ENCODE measurements at places on chromosomes 1 and 21.

GRCh38 chr1:160776178-160776577, 19.8 kb upstream of the LY9 start:
- DNase-seq: no peak

DNA sequence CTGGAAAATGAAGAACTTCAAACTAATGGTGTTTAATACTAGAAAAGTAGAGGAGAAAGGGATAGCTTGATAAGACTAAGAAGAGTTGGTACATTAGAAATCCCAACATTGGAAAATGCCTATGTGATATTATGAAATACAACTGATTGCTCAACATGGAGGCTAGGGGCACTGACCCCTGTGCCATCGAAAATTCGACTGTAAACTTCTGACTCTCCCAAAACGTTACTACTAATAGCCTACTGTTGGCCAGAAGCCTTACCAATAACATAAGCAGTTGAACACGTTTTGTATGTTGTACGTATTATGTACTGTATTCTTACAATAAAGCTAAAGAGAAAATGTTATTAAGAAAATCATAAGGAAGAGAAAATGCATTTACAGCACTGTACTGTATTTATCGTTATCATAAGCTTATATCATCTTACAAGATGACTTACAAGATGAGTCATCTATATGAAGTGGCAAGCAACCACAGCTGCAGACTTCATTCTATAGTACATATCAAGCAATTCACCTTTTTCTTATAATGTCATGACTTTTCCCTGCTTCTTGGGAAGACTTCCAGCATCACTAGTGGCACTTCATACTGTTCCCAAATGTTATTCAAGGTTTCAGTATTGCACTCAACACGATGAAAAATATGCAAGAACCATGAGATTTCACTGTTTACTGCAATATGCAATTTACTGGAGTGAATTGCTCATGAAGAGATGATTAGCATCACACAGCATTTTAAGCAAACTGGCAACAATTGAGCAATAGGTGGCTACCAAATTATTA, 12.9 kb upstream of the CTSK start:
- DNase-seq: no peak

- DNase-seq: no peak
Measured at GRCh38 chr1:86062453-86062852, 94.1 kb downstream of the COL24A1 start.

DNA sequence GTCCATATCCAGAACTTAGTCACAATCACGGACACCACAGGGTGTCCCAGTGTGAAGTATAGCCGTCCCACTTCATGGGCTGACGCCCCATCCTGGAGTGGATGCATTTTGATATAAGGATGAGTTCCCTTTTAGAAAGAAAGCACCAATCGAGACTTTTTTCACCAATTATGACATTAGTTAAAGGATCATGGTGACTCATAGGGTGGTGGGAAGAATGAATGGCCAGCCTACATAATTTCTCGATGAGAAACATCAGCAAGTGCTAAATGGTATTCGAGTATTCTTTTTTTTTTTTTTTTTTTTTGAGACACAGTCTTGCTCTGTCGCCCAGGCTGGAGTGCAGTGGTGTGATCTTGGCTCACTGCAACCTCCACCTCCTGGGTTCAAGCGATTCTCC, 38.5 kb upstream of the USP1 start:
- DNase-seq: no peak

DNA sequence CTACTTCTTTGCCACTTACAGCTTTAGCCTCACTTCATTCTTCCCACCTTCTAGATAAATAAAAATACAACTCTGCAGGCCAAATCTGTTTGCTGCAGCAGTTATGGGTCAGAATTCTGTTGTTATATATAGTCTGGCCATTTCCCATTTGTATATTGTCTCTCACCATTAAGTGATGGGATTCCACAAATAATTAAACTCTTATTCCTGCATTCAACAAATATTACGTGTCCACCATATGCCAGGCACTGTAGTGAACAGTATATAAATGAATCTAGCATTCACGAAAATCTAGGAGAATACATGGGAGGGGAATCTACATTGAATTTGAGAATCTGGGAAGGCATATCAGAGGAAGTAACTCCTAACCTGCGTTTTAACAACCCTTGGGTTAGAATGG, 5.7 kb upstream of the GLRX2 start:
- no peak for DNase-seq

GRCh38 chr1:9375912-9376311, 83.2 kb downstream of the SPSB1 start:
- no peak for DNase-seq

GRCh38 chr1:118115567-118116295, 69.3 kb downstream of the SPAG17 start:
- no peak for DNase-seq

GRCh38 chr1:14323568-14324247, 274.8 kb upstream of the KAZN start:
- DNase-seq: no peak

DNA sequence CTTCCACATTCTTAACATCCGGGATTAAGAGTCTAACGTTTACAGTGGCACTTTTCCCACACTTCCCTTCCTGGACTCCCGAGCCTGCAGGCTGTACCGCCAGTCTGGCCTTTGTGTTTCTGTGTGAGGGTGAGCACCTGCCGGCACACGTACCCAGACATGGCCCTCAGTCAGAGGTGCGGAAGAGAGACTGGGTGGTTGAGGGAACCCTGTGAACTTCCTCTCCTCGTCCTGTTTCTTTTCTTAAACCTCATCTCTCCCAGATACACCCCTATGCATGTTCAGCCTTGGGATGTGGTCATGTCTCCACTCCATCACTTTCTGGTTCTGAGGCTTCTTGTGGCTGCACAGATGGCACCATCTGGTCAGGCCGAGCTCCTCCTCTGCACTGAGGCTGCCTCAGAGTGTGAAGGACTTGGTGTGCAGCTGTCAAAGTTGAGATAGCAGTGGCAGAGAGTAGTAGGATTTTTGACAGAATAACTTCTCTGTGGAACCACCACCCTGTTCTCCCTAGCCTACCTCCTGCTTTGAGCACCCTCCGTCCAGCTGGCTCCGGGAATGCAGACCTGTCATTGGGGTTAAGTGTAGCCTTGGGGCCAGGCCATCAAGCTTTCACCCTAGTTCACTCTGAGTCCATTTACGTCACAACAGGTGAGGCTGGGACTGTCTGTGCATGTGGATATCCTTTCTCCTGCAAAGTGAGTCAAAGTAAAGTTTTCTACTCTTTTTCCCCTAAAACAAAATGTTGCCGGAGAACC, 31.4 kb downstream of the VASH2 start:
- no peak for DNase-seq

DNA sequence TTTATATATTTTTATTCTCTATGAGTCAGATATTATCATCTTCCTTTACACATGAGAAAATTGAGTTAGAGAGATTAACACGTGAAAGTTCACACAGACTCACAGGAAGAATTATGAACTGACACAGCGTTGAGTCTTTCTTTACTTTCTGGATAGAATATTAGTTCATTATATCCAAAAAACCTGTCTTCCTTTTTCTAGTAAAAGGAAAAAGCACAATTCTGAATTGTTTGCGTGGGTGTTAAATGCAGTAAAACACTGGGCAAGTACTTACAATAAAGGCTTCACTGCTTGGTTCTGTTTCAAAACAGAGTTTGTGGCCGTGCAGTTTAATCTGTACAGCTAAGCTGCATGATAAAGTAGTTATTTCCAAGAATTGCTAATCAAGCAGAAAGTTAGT, 10.8 kb downstream of the MAGI3 start:
- DNase-seq: no peak

DNA sequence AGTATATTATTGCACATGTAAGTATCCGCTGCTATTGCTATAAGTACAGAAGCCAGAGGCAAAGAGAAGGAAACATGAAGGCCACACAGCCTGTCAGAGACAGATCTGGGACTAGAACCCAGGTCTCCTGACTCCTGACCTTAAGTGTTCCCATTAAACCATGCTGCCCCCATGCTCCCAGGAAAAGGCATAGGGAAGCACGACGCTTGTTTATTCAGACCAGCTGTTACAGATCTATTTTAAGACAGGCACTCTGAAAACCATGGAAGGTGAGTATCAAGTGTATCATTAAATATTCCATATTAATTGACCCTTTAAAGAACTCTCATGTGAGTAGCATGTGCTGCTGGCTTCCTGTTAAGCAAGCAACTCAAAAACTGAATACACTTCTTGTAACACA, 11.4 kb downstream of the VAV3 start:
- no peak for DNase-seq

DNA sequence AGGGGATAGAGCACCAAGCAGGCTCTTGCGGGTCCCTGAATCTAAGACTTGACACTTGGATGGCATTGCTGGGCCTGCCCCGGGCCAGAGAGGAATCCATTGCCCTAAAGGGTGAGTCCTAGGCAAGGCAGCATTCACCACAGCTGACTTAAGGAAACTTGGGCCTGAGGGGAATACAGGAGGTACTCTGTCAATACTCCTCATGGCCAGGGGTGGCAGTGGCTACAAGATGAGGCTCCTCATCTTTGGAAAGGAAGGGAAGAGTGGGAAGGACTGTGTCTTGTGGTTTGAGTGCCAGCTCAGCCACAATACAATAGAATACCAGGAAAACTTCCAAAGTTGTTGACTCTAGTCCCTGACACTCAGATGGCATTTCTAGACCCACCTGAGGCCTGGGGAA, 5.1 kb downstream of the KRTAP22-1 start:
- no peak for DNase-seq

DNA sequence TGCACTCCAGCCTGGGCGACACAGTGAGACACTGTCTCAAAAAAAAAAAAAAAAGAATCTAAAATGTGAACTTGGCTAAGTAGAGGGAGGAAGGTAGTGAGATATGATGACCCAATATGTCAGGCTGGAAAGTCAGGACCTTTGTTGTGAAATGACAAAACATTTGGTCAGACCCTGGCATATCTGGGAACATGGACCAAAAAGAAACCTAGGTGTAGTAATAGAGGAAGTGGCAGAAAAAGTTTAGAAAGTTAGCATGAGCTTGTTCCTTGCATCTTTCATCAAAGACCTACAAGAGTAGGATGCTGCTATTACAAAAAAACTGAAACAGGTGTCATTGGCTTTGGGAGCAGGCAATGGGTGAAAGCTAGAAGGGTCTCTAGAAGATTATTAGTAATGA, 7.3 kb upstream of the S100A3 start:
- no peak for DNase-seq

DNA sequence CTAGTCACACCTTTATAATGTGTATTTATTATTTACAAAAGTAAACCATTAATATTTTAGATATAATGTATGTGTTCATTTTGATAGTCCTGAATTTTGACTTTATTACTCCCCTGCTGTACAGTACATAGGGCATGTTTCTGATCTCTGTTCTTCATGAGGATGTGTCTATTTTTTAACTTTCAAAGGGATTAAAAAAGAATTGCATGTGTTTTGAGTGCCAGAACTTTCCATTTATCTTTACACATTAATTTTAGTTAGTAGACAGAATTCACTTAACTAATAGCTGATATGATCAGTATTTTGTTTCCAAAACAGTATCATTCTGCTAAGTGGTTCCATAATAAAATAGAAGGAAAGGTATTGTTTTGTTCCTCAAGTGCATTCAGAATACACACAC, 3.1 kb downstream of the PBX1 start:
- no peak for DNase-seq

- no peak for DNase-seq
Measured at GRCh38 chr1:212500983-212501382, 68.3 kb downstream of the NENF start.

DNA sequence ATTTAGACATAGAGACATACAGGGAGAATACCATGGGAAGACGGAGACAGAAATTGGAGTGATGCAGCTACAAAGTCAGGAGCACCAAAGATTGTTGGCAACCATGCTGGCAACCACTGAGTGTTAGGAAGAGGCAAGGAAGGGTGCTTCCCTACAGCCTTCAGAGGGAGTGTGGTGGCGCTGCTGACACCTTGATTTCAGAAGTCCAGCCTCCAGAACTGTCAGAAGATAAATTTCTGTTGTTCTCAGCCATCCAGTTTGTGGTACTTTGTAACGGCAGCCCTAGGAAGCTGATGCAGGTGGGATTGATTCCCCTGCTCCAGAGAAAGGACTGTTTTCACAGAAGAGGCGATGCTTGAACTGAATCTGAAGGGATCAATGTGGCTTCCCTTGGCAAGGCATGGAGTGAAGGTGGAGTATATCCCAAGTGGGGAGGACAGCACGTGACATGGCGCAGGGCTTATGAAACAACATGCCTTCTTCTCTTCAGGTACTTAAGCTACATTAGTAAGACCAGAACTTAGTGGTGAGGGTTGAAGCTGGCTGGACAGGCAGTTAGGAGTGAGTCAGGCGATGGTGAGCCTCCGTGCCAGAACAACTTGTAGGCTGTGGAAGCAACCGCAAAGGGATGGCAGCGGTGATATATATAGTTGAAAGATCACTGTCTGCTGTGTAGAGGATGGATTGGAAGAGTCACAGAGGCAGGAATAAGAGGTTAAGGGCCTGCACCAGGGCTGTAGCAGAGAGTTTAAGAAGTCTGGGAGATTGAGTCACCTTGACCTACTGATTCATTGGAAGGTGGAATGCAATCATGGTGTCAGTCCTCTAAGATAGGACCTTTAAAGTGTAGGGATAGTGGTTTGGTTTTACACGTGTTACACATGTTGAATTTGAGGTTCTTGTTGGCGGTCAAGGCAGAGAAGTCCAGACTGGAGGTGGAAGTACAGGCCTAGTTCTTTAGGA, 2.1 kb downstream of the LEPR start:
- DNase-seq: no peak

GRCh38 chr1:100360790-100361510, 8.6 kb downstream of the CDC14A start:
- no peak for DNase-seq

DNA sequence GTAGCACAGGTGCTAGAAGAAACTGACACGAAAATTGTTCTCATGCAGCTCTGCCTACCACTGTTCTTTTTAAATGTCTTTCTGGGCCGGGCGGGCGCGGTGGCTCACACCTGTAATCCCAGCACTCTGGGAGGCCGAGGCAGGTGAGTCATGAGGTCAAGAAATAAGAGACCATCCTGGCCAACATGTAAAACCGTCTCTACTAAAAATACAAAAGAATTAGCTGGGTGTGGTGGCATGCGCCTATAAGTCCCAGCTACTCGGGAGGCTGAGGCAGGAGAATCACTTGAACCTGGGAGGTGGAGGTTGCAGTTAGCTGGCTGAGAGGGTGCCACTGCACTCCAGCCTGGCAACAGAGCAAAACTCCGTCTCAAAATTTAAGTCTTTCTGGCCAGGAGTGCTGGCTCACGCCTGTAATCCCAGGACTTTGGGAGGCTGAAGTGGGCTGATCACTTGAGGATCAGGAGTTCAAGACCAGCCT, 947 bp upstream of the RIT1 start:
- no peak for DNase-seq

DNA sequence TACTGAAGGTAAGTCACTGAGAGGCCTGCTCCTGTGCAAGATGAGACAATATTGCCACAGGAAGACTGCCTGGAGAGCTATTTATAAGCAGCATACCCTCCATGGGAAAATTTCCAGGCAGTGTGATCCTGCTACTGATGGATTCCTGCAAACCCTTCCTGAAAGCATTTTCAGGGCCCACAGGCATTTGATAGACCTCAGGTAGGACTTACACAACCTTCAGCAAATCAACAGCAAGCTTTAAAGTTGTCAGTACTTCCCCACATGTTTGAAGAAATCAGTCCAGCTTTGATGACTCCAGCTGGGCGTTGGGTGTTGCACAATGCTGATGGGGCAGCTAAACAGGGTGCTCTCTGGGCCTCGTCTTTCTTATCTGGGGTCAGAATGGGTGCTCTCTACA, 108.8 kb downstream of the PLXNA2 start:
- DNase-seq: no peak

GRCh38 chr1:14757286-14757625, 158.8 kb downstream of the KAZN start:
- no peak for DNase-seq

- DNase-seq: no peak
Measured at GRCh38 chr1:232968965-232969364, 18.6 kb downstream of the NTPCR start.
